ENCODE measurements at places on chromosomes 1 and 21.
A peak's percentile ranks its signal among the peaks of the same experiment; 100 is the strongest.

DNA sequence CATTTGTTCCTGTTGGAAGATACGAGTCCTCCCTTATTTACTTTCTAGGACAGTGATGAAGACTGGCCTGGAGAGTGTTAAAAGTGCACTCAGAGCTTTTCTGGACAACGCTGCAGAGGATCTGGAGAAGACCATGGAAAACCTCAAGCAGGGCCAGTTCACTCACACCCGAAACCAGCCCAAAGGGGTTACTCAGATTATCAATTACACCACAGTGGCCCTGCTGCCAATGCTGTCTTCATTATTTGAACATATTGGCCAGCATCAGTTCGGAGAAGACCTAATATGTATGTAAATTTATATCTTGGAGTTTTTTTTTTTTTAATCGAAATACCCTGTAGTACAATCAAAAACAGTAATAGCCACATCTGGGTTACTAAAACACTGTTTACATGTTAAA lies 190.5 kb downstream of the ZP4 start:
- no peak for DNase-seq

DNA sequence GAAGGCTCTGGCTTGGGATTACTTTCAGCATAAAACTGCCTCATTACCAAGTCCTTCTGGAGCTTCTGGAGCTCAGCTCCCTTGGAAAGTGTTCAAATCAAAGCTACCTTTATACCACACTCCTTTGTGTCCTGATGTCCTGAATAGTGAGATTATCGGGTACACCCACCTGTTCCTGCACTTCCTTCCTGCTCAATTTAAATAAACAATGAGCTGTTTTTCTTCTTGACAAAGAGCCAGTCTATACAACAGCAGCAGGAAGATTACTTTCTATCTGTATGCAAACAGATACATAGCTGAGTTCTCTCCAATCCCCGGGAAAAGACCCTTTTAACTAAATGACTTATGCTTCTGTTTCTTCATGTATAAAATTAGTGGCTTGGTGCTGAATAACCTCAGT lies 258.0 kb upstream of the FMN2 start:
- DNase-seq = no peak

DNA sequence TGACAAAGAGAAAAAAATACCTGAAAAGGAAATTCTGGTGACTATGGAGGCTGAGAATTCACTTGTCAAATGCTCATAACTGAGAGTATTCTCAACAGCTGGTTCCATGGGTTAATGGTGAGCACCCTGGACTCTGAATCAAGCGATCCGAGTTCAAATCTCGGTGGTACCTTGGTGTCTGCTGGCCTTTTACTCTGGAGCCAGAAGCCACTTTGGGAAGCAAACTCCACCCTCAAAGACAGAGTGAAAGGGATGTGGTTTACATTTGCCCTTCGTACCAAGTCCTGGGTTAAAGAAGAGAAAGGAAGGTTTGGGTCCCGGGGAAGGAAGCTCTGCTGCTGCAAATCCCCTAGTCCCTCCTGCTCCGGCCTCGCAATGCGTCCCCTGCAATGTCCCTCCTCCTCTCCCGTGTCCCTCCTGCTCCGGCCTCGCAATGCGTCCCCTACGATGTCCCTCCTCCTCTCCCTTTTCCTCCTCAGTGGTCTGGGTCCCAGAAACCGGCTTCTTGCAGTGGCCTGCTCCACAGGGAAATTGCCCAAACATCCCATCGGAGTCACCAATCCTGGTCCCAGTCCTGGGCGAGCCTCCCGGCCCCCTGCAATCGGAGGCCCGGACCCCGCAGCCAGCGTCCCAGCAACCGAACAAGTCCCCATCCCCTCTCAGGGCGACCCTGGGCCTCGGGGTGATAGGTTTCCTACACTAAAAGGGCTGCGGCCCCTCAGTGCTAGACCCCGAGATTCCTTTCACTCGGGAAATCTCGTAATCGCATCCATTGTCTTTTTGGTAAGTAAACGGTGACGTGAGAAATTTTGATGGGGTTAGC lies 129.4 kb downstream of the PPIAL4G start:
- DNase-seq = peak; percentile 83

DNA sequence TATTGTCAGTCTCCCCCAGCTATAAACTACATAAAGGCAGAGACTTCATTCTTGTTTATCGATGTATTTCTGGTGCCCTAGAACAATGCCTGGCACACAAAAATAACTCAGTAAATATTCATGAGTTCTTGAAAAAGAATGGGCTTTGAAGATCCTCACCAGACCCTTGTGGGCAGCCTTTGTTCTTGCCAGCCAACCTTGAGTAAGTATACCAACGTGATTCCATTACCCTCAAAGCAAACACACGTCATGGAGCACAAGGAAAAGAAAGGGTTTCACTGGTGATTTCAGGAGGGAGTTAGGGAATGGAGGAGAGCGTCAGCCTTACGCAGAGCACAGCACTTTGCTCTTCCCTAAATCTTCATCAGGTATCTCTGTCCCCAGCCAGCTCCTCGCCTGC lies 29.4 kb downstream of the NMNAT2 start:
- no peak for DNase-seq

GRCh38 chr1:35532497-35533223 lies 24.5 kb downstream of the KIAA0319L start:
- DNase-seq = no peak

- DNase-seq = no peak
Measured at GRCh38 chr1:24584171-24584647, 28.3 kb downstream of the NCMAP start.

DNA sequence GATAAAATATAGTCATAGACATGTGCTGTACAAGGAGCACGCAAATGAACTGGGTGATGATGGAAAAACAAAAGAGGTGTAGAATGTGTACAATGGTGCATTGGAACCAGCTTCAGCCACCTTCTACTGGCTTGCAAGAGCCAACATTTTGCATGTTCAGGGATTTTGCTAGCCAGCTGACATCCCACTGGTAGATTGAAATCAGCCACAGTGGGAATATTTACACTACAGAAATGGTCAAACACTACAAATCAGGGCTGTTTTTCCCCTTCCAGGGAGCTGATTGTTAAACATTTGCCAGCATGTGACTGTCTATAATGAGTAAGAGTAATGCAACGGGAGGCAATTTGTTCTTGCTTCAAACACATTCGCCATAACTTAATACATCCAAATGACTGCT lies 23.2 kb downstream of the PMVK start:
- no peak for DNase-seq
